ENCODE measurements at places on chromosomes 3 and 15. TPM values are rescaled to one million over a fixed set of nuclear protein-coding genes. Genes with fewer than 3 reads are reported as not detected.

GRCh38 chr3:129644836-129645235 lies 38.4 kb upstream of the PLXND1 start:
- no peaks in the 10 kb centered on the region for H3K36me3 ChIP-seq
- no peaks in the 10 kb centered on the region for H3K27me3 ChIP-seq
- H3K4me1 ChIP-seq: no peaks in the 10 kb centered on the region
- H3K27ac ChIP-seq: no peak overlapping the region
- no peak for DNase-seq
- no peak overlapping the region for H3K4me3 ChIP-seq

Gene BUB1B
- 4.2 TPM for total RNA-seq

DNA sequence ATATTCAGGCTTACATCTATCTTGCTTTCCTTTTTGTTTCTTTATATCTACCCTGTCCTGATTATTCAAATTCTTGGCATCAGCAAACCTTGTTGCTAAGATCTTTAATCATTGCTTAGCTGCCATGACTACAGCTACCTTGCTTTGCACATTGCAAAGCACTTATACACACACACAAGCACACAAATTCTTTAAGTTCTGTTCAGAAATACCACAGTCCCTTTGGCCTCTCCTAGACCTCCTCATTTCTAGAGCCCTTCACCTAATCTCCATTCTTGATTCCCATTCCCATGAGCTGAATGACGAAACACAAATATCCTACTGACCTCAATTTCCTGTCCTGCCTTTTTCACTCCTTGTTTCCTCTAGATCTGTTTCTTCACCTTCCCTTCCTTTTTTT lies 409.6 kb downstream of the UNC13C start:
- no peaks in the 10 kb centered on the region for H3K27me3 ChIP-seq
- no peak overlapping the region for H3K4me3 ChIP-seq
- no peaks in the 10 kb centered on the region for H3K4me1 ChIP-seq
- no peak for DNase-seq
- no peak overlapping the region for H3K27ac ChIP-seq
- no peaks in the 10 kb centered on the region for H3K36me3 ChIP-seq

- no peaks in the 10 kb centered on the region for H3K27me3 ChIP-seq
- H3K27ac ChIP-seq: no peak overlapping the region
- DNase-seq: no peak
- H3K4me1 ChIP-seq: no peaks in the 10 kb centered on the region
- no peak overlapping the region for H3K4me3 ChIP-seq
Measured at GRCh38 chr3:80898211-80898610, 863.2 kb downstream of the GBE1 start.

DNA sequence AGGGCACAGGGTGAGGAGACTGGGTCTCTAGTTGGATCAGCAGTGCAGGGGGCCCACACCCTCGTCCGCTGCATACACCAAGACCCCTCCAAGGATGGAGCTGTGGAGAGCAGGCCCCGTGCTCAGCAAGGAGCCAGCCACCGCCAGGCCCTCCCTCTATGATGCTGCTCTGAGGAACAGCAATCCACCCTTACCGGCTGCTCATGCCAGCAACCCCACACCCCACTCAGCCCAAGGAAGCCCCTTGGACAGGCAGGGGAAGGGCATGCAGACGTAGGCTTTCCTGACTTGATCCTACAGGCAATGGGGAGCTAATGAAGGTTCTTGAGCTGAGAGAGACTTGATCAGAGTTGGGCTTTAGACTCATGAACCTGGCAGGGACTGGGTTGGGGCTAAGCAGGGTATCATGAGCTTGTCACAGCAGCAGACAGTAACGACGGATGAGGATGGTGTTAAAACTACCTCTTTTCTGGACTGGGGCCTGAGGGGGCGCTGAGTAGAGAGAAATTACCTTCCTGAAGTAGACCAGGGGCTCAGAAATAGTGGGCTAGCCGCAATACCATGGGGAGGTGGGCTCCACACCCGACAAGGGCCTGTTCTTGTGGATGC lies 50.5 kb upstream of the FGD5 start:
- H3K4me1 ChIP-seq: no peaks in the 10 kb centered on the region
- no peaks in the 10 kb centered on the region for H3K27me3 ChIP-seq
- H3K4me3 ChIP-seq: no peak overlapping the region
- DNase-seq: no peak

GRCh38 chr3:155602307-155602706 lies 142.6 kb downstream of the PLCH1 start:
- no peaks in the 10 kb centered on the region for H3K36me3 ChIP-seq
- peaks cover 5% of the 10 kb centered on the region for H3K27me3 ChIP-seq
- H3K4me3 ChIP-seq: no peak overlapping the region
- H3K4me1 ChIP-seq: no peaks in the 10 kb centered on the region
- no peak overlapping the region for H3K27ac ChIP-seq
- DNase-seq: no peak

DNA sequence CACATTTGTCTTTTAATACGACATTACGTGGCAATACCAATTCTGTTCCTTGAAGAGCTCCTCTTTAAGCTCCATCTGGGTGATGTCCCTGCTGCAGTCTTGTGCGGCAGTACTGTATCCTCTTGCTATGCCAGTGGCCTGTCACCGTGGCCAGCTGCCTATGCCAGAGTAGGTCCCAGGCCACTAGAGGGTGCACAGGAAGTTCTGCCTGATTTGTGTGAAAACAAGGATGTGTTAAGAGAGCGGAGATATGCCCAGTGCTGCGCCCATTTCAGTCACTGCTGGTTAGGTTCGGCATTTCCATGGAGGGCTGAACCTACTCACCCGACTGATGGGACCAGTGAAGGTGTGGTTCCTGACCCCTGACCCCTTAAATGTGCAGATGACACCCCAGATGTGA lies 25.2 kb downstream of the NIPA1 start:
- DNase-seq: no peak
- no peak overlapping the region for H3K4me3 ChIP-seq
- peaks cover 12% of the 10 kb centered on the region for H3K4me1 ChIP-seq
- no peaks in the 10 kb centered on the region for H3K27me3 ChIP-seq
- no peak overlapping the region for H3K27ac ChIP-seq
- H3K36me3 ChIP-seq: peaks cover 22% of the 10 kb centered on the region

GRCh38 chr3:60764870-60765269 lies 486.4 kb downstream of the FHIT start:
- H3K4me3 ChIP-seq: no peak overlapping the region
- H3K27ac ChIP-seq: no peak overlapping the region
- no peaks in the 10 kb centered on the region for H3K36me3 ChIP-seq
- H3K27me3 ChIP-seq: no peaks in the 10 kb centered on the region
- peaks cover 1% of the 10 kb centered on the region for H3K4me1 ChIP-seq

Gene CHAC1
- 22.3 TPM for total RNA-seq

DNA sequence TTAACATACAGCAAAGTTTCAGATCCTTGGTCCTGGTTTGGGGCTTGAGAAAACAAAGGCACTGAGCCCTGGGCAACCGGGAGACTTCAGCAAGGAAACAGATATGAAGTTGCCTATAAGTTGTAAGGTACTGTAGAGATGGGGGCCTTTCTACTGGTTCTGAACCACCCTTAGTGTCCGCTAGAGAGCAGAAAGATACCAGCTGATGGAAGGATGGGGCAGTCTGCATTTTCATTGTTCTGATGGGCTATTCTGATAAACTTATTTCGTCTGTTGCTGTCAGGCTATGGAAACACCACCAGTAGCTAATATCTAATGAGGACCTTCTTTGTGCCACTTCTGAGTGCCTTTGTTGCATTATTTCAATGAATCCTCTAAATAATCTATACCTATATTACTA lies 38.7 kb downstream of the FGD5 start:
- H3K27ac ChIP-seq: no peak overlapping the region
- no peak overlapping the region for H3K4me3 ChIP-seq
- no peaks in the 10 kb centered on the region for H3K36me3 ChIP-seq
- H3K27me3 ChIP-seq: peaks cover 29% of the 10 kb centered on the region
- no peaks in the 10 kb centered on the region for H3K4me1 ChIP-seq

GRCh38 chr3:124275412-124275811 lies 283.5 kb upstream of the ROPN1 start:
- DNase-seq: no peak
- H3K4me3 ChIP-seq: no peak overlapping the region
- no peak overlapping the region for H3K27ac ChIP-seq
- H3K36me3 ChIP-seq: no peaks in the 10 kb centered on the region
- H3K4me1 ChIP-seq: no peaks in the 10 kb centered on the region

Gene MKRN3
- total RNA-seq: 0.98 TPM

Gene CATSPER2
- total RNA-seq: 12.9 TPM

- H3K36me3 ChIP-seq: no peaks in the 10 kb centered on the region
- H3K4me1 ChIP-seq: peaks cover 6% of the 10 kb centered on the region
- no peak overlapping the region for H3K27ac ChIP-seq
Measured at GRCh38 chr3:156910022-156910421, 83.9 kb downstream of the LEKR1 start.

DNA sequence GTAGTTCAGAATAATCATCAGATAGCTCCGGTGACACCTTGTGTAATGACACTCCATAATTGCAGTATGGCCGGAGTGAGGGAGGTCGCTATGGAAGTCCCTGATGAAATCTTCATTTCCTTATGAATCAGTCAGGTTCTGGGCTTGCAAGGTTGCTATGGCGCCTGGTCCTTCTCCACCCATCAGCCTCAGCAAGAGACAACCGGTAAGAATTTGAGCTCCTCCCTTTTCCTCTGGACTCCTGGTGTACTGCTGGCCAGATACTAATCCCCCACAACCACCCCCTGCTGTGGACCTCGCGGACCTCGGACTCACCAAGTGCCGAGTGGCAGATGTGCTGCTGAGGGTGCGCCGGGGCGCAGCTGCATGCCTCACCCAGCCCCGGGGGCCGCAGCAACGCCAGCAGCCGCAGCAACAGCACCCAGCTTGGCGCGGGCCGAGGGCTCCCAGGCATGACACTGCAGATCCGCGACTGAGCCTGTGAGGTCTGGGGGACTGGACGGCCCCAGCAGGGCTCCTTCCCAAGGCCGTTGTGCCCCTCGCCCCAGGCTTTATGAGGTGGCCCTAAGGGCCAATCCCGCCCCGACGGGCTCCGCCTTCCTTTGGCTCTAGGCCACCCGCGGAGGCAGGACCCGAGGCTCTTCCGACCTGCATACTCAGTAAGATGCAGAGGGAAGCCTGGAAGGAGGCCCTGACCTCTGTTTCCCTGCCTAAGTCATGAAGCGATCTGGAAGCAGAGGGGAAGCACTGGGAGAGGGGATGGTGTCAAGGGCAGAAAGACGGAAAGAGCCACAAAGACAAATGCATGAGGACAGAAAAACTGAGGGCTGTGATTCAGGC lies at the start of gene TIMP4:
TSS of gene TIMP4 (minus strand) at position 526 of the 840 bp plus-strand sequence. CDS start at position 454, 72 bp downstream.
- no peaks in the 10 kb centered on the region for H3K4me1 ChIP-seq
- H3K4me3 ChIP-seq: no peak within 1 kb of the TSS
- no peak for DNase-seq
- H3K27ac ChIP-seq: no peak within 1 kb of the TSS
- H3K36me3 ChIP-seq: no peaks in the 10 kb centered on the region

GRCh38 chr3:69821133-69821532 lies 81.9 kb downstream of the MITF start:
- H3K27ac ChIP-seq: no peak overlapping the region
- peaks cover 2% of the 10 kb centered on the region for H3K27me3 ChIP-seq
- no peak for DNase-seq
- H3K36me3 ChIP-seq: no peaks in the 10 kb centered on the region
- H3K4me3 ChIP-seq: no peak overlapping the region
- no peaks in the 10 kb centered on the region for H3K4me1 ChIP-seq
